ENCODE measurements at places on chromosomes 12 and 14.

DNA sequence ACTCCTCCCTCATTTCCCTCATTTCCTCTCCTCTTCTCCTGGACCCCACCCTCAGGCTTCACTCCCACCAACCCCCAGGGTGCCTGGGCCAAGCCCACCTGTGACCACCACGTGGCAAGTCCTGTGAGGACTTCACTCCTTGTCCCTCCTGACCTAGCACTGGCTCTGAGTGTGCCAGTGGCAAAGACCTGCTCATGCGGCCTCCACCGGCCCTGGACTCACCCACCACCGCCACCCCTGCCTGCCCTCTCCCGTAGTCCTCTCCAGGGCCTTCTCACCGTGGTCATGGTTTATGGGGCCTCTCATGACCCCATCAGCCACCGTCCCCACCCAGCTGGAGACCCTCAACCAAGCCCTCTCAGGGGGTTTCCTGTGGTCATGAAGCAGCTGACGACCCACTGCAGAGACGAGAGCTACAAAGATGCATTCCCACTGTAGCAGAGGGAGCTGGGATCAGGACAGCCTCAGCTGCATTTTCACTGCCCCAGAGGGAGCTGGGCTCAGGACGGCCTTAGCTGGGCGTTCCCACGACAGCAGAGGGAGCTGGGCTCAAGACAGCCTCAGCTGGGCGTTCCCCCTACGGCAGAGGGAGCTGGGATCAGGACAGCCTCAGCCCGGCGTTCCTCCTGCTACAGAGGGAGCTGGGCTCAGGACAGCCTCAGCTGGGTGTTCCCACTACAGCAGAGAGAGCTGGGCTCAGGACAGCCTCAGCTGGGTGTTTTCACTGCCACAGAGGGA lies 3.2 kb upstream of the C14orf180 start:
- no peak for DNase-seq

GRCh38 chr12:108090932-108091678 lies 38.0 kb upstream of the WSCD2 start:
- DNase-seq = no peak

GRCh38 chr12:55925870-55926737 lies 1.6 kb downstream of the PYM1 start:
- DNase-seq = no peak

GRCh38 chr14:19801118-19801464 lies 2.5 kb upstream of the OR4N2 start:
- no peak for DNase-seq

DNA sequence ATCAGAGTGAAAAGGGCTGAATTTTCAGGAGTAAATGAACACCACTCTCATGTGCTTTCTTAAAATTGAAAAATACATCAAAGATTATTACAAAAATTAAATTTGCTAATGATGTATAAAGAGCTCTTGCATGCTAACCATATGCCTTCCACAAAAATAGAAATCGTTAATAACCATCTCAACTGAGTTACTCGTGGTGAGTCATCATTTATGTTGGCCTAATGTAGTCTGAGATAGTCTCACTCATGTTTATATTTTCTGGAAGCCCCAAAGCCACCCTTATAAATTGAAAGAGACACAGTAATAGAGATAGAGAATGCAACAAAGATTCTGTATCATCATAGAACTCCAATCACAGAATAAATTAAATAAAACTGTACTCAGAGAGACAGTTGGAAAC lies 131.2 kb downstream of the KCNH5 start:
- DNase-seq = no peak

DNA sequence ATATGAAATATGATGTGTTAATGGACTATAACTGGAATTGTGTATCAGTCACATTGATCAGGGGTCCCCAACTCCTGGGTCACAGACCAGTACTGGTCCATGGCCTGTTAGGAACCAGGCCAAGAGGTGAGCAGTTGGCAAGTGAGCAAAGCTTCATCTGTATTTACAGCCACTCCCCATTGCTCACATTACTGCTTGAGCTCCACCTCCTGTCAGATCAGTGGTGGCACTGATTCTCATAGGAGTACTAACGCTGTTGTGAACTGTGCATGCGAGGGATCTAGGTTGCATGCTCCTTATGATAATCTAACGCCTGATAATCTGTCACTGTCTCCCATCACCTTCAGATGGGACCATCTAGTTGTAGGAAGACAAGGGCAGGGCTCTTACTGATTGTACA lies 72.3 kb downstream of the CDK17 start:
- no peak for DNase-seq

GRCh38 chr14:105093431-105094192 lies 28.4 kb upstream of the GPR132 start:
- peak; percentile 21 for DNase-seq

DNA sequence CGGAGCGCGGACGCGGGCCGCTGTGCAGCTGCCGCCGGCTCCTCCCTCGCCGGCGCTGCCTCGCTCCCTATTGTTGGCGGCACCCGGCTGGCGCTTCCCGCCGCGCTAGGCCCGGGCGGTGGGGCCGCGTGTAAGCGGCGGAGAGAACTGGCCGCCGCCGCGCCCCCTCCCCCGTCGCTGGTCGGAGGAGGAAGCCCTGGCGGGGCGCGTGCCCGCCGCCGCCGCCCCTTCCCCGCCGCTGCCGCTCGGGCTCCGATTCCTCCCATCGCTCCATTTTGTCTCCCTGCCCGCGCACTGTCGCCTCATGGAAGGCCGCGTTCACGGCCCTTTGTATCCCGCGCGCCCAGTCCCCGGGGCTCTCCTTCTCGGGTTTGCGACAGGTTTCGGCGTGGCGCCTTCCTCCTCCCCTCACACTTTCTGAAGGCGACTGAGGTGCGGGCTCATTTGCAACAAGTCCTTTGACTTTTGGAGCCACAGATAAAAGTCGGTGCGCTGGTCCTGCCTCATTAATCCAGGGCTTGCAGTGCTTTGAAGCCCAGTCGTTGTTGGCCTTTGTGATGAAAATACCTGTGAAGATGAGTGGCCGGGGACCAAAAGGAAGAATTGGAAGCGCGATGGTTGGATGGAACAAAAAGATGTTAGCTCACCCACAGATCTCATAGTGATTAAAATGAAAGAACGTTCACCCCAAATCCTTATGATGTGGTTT lies 707 bp downstream of the CPSF6 start:
- DNase-seq = peak; percentile 21

DNA sequence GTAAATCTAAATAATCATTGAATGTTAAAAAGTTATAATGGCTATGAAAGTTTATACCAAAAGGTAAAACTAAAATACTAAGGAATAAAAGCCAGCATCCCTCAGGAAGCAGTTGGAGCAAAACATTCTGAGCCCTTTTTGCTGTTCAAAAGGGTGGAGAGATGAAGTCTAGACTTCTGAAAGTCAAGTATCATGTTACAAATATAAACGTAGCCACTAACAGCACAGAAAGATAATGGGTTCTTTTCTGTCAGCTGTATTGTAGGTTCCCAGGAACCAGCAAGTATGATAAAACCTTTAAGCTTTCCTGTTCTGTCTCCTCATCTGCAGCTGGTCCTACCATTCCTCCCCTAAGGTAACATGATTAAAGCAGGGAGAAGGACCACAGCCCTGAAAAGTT lies 16.4 kb upstream of the PLD4 start:
- peak; percentile 53 for DNase-seq

- no peak for DNase-seq
Measured at GRCh38 chr12:30828686-30829085, 73.9 kb upstream of the CAPRIN2 start.

- DNase-seq = no peak
Measured at GRCh38 chr14:103099733-103100280, 5.3 kb downstream of the EXOC3L4 start.

DNA sequence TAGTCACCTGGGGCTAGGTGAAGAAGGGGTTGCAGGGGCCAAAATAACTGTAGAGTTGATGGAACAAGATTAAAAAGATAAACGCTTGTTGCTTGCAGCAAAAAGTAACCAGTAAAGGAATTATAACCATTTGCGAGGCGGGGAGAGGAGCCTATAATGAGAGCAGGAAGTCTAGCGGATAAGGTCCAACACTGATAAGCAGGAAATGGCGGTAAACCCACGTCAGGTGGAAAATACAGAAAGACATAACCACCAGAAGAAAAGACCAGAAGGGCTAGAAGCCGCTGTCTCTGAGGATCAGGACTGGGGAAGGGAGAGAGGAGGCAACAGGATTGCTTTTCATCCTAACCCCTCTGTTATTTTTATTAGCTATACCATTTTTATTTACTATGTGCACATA lies 303.3 kb downstream of the DPF3 start:
- no peak for DNase-seq

DNA sequence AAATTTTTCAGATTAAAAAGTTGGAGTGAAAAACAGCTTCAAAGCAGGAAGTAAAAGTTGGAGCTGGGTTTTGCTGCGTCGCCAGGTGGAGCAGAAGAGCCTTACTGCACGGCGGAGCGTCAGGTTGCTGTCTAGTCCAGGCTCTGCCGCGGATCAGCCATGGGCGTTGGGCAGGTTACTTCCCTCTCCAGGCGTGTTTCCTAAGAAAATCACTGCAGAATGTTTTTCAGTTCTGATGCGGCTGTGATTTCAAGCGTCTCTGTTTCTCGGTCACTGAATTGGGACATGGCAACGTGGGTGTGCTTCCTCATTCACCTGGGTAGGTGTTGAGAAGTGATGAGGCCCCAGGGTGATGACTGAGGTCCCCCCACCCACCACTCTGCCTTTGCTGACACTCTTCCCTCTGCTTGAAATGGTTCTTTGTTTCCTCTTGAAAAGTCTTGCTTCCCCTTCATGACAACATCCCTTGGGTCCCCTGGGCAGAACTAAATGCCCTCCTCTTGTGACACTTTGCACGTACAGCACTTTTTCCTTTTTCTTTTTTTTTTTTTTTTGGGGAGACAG lies 7.6 kb downstream of the EVL start:
- no peak for DNase-seq

DNA sequence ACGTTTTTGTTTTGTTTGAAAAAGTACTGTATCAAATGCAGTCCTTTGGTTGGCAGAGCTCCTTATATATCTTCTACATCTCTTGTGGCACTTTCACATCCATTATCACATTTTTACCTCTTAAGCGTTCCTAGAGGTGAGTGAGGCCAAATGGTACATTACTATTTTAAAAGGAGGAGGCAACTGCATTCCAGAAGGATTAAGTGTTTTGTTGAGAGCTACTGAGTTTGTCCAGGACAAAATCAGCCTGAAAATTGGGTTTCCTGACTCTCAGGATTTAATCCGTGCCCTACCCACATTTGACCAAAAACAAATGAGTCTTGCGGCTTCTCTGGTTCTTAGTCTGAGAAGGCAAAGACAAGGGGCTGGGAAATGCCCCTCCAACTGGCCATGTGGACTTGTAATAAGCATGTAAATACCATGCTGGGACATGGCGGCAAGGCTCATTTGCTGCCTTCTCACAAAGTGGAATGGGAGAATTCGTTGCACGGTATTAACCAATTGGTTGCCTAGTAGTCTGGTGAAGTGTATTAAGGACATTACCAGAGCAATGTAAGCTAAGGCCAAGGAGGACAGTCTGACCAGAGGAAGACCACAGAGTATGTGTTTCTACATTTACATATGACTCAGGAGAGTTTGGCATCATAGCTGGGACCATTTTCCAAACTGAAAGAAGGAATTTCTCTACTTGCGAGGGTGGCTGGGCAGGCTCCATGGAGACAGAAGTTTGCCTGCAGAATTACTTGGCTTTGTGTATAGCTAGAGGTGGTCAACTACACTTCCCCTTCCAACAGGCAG lies 175.8 kb upstream of the PLXNC1 start:
- no peak for DNase-seq

- no peak for DNase-seq
Measured at GRCh38 chr12:98743362-98743953, 98.4 kb downstream of the APAF1 start.

DNA sequence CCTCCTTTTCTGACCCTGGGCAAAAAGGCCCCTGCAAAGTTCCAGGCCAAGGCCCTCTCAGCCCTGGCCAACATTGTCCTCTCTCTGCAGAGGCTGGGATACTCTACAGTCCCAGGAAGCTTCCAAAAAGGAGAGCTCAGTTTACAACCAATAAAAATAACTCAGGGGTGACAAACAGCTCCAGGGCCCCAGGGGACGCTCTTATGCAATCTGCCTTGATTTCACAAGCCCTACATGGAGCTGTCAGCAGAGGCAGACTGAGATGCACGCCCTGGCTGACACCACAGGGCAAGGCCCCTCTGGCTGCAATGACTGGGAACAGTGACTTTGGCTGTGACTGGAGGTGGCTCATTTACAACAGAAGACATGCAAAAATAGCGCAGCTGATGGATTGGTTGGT lies 129.0 kb upstream of the MED13L start:
- DNase-seq = peak; percentile 62

DNA sequence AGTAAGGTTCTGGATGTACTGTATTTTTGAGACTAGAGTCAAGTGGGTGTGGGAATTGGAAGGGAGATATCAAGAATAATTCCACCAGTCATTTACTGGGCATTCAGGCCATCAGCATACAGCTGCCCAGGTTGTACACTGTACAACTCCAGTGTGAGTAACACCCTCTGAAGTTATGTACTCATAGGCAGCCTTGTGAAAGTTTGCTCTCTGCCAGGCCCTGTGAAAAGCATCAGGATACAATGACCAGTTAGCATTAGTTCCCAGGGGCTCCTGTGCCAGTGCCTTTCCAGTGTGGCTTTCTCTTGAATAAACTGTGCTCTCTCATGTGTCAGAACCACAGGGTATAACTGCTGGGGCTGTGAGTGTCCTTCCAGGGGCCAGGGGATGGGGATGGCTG lies 89.7 kb downstream of the LGMN start:
- DNase-seq = no peak

- peak; percentile 68 for DNase-seq
Measured at GRCh38 chr14:51219473-51220448, 20.3 kb upstream of the TMX1 start.

DNA sequence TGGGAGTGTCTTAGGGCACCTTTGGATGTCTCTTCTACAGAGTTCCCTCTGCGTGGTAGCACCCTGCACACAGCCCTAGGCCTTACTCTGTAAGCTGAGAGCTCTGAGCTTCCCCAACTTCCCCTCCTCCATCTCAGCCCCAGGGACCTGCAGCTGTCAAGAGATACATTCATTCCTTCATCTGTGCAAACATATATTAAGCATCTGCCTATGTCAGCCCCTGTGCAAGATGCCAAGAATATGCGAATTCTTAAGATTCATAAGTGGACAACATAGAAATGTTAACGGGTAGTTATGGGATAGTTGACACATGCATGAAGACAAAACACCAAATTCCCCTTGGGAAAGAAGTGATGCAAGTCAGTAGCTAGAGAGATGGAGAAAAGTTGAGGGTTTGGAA lies 190.8 kb downstream of the SLC41A2 start:
- no peak for DNase-seq

DNA sequence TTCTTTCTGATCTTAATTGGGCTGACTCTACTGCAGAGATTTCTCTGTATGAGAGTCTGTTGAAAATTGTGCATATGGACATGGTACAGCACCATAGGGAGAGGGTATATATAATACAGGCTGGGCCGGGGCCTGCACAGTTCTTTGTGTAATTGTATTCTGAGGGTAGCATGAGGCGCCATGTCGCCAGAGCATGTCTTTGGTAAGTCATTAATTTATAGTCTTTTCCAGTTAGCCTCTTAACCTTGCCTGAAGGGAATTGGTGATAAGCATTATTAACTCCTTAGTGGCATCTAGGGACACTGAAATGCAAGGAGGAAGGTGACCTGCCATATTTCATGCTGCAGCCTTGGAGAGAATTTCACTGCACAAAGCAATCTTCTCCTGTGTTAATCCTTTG lies 569.9 kb downstream of the TMTC2 start:
- no peak for DNase-seq

Data from DMS79 treated with DMSO at 0.1 percent for 48 hours (cell line).